Right hindlimb (tissue), 1 donor: ENCODE measurements at places on chromosomes 1 and 21.

- DNase-seq = no peak
Observed at GRCh38 chr1:8597455-8597854, 220.0 kb downstream of the RERE start.

DNA sequence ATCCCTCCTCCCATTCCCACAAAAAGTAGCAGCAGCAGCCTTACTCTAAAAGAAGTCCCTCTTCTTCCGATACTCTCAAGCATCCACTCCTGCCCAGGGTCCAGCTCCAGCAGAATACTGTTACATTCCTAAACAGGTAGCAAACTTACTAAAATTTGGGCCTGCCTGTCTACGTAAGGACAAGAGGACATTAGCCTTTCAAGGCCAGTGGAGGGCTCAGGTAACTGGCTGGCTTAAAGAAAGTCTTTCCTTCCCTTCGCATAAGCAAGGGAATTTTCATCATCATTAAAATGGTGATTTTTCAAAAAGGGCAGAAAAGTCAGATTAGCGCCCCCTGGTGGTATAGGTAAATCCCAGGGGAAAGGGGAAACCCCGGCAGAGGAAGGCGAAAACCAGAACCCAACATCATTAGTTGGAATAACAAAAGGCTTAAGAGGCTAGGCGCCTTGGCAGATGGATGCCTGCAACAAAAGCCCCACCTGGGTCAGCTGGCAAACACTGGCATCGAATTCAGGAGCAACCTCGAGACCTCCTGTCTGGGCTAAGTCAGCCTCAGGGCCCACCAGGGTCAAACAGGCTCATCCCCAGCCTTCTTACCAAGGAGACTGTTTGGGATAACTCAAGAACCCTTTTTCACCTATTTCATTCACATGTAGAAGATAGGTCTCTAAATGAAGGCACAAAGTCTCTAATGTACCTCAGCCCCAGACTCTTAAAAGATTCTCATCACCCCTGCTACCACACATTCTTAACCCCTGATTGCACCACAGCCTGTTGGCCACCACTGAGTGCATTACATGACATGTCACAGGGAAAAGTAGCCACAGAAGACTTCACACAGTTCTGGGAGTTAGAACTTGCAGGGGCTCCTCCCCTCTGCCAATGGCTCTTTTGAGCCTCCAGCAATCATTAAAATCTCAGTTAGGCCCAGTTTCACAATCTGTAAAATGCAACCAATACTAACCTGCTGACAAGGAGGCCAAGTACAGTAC, 36.7 kb downstream of the ERI3 start:
- DNase-seq = peak; percentile 31

GRCh38 chr1:245246433-245246832, 91.6 kb downstream of the KIF26B start:
- DNase-seq = no peak

DNA sequence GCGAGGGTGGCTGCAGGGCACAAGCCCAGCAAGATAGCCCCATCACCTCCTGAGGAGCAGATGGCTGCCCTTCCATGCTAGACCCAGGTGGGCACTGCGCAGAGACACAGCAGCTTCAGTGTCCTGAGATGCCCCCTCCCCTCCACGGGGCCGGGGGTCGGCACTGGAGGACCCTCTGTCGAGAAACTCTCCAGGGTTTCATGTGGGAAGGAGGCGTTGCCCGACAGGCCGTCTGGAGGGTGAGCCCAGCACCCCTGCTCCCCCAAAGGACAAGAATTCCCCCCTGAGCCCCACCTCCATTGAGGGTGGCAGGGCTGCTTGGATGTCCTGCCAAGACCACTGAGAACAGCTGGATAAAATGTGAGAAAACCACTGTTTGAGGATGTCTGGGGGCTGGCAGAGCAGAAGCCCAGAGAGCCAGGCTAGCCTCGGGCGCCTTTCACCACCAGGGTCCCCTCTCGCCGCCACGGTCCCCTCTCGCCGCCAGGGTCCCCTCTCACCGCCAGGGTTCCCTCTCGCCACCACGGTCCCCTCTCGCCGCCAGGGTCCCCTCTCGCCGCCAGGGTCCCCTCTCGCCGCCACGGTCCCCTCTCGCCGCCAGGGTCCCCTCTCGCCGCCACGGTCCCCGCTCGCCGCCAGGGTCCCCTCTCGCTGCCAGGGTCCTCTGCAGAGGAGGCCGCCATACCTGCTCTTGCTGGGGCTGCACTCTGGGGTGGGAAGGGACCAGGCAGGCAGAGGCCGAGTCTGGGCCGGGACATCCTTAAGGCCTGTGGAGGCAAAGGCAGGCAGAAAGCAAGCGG, 44.2 kb downstream of the SLC19A1 start:
- DNase-seq = no peak

GRCh38 chr1:98919211-98919610, 85.5 kb downstream of the PLPPR5 start:
- DNase-seq = no peak
